ENCODE measurements at places on chromosomes 2 and 18.

- DNase-seq, result no peak
These were observed 78.7 kb downstream of the GBX2 start for GRCh38 chr2:236089271-236090026.

GRCh38 chr18:43277164-43277600 lies at the start of gene SYT4:
Gene SYT4 (minus strand): TSS chr18:43277490. CDS start chr18:43277281, 209 bp downstream.
- DNase-seq, result peak; percentile 40

DNA sequence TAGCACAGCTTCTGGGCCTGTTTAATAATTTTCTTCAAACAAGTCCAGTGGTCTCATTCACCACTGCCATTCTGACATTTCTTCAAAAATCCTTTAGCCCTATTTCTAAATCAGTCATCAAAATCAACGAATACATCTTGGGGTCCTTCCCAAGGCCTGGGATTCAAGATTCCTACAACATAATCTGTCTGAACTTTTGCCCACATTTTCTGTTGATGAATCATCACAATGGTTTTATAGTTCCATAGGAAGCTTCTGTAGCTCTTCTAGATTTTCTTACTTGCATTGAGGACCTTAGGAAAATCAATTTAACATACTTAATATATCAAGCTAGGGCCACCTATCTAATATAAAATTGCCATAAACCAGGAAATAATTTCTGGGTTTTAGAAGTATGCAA lies 811.8 kb upstream of the ACVR2A start:
- no peak for DNase-seq

DNA sequence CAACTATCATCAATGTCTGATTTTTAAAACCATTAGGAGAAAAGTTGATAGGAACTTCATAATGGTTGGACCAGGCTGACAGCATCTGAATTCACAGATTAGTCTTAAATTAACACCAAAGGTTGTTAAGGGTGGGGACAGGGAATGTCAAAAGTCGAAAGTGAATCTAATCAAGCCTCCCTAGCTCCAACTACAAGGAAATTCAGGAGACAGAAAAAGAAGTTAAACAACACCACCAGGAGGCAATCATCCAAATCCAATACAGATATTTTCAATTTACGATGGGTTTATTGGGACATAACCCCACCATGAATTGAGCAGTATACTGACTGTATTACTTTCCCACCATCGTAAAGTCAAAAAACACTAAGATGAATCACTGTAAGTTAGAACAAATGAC lies 32.8 kb downstream of the ATF2 start:
- DNase-seq, result no peak

DNA sequence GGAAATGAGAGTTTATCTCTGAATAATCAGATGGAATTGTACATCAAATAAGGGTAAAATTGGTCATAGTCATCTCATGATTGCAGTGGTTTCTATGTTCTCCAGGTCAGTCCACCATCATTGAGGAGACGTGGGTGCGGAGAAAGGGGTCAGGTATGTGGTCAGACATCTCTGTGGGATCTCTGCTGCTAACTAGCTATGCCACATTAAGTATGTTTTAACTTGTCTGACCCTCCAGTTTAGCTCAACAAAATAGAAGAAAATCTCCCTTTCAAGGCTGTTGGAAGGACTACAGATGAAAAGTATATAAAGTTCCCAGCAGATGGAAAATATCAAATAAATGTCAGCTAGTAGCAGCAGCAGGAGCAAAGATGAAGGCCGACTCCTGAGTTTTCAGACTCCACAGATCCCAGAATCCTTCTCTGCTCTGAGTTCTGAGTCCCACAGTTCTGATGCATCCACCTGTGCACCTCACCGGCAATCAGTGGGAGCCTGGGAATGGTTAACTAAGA lies 106.6 kb upstream of the CYP1B1 start:
- no peak for DNase-seq

DNA sequence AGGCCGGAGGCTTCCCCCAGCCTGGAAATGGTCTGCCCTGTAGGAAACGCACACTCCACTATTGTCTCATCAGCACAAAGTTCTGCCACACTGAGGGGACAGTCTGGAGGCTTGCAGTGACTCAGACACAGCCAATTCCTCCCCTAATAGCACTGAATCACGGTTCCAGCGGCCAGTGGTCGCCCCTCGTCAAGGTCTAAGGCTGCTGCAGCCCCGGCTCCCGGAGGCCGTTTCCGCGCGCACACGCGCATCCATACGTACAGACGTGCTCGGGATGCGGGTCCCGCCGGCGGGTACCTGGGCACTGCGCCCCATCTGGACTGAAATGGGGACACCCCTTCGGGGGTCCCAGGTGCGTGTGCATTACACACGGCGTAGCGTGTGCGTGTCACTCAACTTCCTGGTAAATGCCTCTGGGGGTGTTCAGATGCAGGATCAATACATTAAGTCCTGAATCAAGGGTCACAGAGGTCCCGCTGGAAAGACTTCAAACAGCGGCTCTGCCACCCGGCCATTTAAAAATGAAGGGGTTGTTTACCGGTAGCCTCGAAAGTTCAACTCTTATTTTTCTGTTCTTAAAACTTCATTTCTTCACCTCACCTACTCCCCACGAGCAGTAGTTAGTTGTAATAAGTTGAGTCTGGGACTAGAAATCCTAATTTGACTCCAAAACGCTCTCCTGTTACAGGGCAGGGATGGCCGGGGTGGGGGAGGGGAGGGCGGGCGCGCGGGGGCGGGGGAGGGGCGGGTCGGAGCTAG lies 572 bp upstream of the ZNF516 start:
- no peak for DNase-seq

DNA sequence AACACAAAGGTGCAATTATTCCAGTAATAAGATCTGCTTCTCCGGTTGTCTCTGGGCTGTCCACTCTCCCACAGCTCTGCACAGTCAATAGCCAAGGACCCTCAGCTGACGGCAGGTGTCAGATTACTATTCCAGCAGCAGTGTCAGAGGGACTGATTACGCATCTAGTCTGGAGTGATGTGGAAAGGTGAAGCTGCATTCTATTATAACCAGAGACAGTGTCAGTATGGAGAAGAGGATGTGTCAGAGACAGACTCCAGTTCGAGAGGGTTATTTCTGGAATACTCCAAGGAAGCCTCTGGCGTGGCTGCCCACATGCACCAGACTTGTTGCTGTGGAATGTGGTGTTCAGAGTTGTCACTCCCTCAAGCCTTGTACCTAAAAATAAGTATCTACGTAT lies 163.6 kb upstream of the TMEM200C start:
- DNase-seq, result no peak

- no peak for DNase-seq
These were observed 473.9 kb upstream of the HS6ST1 start for GRCh38 chr2:128792476-128793054.

GRCh38 chr18:49628119-49628518 lies 66.3 kb downstream of the LIPG start:
- DNase-seq, result no peak

GRCh38 chr2:208586516-208586915 lies 179.9 kb downstream of the PTH2R start:
- no peak for DNase-seq

- DNase-seq, result no peak
These were observed 109.3 kb downstream of the CHST9 start for GRCh38 chr18:27075828-27076227.

DNA sequence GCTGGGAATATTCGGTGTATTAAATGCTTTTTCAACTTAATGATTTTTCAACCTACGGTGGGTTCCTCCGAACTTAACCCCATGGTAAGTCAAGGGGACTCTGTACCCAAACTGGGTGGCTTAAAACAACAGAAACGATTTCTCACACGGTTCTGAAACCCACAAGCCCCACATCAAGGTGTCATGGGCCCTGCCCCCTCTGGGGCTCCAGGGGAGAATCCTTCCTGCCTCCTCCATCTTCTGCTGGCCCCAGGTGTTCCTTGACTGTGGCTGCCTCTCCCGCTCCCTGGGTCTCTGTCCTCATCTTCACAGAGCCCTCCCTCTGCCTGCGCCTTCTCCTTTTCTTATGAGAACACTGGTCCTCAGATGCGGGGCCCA lies 301.3 kb upstream of the SALL3 start:
- DNase-seq, result no peak

GRCh38 chr2:59383473-59383872 lies 1142.3 kb upstream of the FANCL start:
- DNase-seq, result no peak

DNA sequence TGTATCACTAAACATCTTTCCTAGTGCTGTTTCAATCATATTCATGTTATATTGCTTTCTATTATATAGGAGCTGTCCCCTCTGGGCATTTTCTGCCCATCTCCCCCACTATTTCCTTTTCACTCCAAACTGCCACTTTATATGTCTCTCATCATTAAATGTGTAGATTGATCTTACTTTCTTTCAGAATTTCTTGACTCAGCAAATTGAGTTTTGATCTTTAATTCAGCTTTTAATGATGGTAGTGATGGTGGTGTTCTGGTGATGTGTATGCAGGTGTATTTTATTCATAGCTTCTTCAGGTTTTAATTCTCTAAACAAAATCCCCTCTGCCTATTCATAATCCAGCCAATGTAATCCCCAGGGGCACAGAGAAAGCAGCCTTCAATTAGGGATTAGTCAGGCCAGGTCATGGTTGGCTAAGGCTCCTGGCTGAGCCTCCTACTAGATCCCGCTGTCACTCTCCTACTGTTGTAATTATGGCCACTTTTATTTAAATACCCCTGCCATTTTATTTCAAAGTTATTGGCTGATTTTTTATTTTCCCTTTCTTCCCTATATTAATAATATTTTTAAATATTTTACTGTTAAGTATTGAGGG lies 325.4 kb downstream of the SPAG16 start:
- no peak for DNase-seq

- no peak for DNase-seq
These were observed 19.0 kb upstream of the RMDN2 start for GRCh38 chr2:37906131-37906530.

DNA sequence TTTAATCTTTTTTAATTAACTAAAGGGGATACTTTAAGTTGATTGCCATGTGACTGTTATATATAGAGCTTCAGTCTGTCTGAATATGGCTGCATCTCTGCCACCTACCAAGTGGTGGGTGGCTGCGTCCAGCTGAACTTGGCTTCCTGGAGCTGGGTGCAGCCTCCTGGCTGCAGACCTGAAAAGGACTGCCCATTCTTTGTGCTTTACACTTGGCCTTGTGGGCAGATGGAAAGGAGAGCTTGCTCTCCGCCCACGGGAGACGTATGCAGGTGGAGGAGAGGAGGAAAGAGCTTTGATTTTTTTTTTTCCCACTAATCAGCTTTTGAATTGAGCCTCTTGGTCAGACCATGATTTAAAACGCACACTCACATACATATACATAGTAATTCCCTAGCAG lies 34.7 kb downstream of the NCK2 start:
- no peak for DNase-seq

DNA sequence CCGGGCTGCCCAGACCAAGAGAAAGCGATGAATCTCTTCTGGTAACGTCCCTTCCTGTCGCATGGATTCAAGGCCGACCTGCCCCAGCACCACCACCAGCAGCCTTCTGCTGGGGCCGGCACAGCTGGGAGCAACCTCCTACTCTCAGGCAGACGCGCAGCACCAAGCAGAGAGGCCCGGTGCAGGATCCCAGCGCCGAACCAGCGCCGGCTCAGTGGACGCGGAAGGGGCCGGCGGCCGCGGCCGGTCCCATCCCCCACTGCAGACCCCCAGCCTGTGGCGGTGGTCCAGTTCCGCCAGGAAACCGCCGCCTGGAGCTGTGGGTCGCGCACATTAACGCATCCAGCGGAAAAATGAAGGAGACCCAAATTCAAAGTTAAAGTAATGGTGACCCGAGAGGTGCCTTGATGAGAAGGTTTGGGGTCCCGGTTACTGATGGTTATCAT lies 525 bp upstream of the MAL start:
- DNase-seq, result no peak

DNA sequence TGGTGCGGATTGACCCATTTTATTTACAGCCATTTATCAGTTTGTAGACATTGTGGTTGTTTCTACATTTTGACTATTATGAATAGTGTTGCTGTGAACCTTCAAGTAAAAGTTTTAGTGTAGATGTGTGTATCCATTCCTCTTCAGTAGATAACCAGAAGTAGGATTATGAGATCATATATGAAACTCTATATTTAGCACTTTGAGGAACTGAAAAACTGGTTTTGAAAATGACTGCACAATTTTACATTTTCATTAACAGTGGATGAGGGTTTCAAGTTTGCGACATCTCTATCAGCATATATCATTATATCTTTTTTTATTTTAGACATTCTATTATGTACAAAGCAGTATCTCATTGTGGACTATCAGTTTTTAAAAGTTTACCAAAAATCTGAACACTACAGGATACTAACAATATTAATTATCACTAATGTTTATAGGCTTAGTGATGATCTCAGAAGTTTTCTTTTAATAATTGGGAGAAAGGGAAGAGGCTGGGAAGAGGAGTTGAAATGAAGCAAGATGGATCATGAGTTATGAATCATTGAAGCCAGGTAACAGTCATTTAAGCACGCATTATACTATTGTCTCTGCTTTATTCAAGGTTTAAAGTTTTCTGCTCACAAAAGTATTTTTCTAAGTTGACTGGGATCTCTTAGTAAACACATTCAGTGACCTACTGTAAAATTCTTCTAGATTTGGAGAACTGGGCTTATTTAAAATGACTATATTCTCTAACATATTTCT lies 329.0 kb upstream of the LRATD1 start:
- DNase-seq, result no peak

GRCh38 chr2:222950638-222951285 lies 89.9 kb downstream of the ACSL3 start:
- DNase-seq, result no peak

- no peak for DNase-seq
These were observed 301.9 kb downstream of the RIT2 start for GRCh38 chr18:42813570-42813969.

Measured in prostate gland (tissue), 2 donors.